ENCODE measurements at places on chromosomes 6 and 20.

GRCh38 chr6:157226026-157226625 is 97.2 kb downstream of the TMEM242 start:
- DNase-seq = no peak

- DNase-seq = no peak
These were observed 159.6 kb upstream of the RNF24 start for GRCh38 chr20:4174909-4175308.

DNA sequence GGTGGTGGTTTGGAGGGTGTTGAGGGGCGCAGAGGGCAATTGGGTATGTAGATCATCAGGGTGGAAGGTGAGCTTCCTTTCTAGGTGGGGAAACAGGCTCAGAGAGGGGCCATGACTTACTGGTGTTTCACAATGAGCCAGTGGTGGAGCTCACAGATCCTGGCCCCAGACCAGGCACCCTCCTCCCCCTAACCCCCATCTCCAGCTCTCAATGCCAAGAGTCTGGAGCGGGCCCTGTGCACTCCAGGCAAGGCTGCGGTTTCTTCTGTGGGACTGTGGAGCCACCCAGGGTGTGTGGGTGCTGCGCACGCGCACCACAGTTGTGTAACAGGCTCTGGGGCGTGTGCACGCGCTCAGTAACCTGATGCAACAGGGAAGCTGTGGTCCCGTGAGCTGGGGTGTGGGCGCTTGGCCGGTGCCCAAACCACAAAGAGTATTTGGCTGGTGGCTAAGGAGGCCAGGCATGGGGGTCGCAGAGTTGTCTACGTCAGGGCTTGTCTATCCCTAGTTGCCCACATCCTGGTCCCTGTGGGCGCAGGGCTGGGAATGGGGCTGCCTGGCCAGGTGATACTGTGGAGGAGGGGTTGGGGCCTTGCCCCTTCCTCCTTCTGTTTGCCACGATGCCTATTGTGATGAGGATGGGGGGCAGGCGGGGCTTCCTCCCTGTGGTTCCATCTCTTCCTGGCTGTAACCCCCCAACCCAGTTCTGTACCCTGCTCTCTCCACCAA is 37.5 kb upstream of the MRPS18A start:
- DNase-seq = peak; percentile 58

DNA sequence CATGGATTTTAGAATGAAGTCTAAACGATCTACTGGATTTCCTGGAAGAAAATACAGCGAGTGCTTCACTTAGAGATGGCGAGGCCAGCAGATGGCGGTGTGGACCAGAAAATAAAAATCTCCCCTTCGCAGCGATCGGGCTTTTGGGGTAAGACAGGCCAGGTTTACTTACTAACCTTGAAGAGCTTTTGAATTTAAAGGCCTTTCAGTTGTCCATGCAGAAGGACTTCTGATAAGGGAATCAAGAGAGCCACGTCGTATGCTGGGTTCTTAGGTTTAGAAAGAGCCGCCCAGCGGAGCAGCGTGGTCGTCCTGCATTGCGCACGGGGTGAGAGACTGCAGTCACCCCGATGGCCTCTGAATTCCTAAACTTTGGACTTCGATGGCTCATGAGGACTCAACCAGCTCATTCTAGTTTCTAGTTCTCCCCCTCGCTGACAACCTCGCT is 125.2 kb upstream of the RALGAPA2 start:
- DNase-seq = peak; percentile 17

- no peak for DNase-seq
These were observed 25.0 kb downstream of the SH3BGRL2 start for GRCh38 chr6:79656134-79656533.

GRCh38 chr6:98984121-98984520 is 36.4 kb upstream of the FBXL4 start:
- DNase-seq = peak; percentile 1

DNA sequence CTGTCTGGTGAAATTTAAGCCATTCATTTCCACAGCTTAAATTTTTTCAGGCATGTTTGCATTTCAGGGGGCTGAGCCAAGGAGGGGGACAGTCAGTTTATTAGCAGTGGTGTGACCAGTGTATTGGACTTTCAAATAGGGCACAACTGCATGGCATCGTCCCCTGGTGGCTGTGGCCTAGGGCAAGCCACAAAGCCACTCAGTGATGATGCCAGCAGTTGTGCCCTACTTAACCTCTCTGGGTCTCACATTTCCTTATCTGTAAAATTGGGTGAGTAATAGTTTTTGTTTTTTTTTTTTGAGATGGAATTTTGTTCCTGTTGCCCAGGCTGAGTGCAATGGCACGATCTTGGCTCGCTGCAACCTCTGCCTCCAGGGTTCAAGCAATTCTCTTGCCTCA is 48.0 kb downstream of the CDC5L start:
- DNase-seq = no peak

DNA sequence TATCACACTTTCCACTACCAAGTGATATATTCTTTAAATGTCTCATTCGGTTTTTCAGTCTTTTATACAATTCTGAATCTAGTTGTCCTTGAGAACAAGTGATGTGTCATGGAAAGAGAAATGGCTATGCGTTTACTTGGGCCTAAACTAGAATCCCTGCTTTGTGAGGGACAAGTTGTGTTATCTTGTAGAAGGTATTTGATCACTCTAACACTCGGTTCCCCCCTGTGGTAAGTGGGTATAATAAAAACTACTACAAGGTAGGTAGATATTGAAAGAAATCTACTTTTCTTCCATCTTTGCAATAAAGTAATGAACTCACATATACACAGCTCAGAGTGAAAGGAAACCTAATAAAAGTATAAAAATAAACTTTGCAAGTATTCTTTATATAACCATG is 108.9 kb downstream of the MANEA start:
- DNase-seq = no peak

DNA sequence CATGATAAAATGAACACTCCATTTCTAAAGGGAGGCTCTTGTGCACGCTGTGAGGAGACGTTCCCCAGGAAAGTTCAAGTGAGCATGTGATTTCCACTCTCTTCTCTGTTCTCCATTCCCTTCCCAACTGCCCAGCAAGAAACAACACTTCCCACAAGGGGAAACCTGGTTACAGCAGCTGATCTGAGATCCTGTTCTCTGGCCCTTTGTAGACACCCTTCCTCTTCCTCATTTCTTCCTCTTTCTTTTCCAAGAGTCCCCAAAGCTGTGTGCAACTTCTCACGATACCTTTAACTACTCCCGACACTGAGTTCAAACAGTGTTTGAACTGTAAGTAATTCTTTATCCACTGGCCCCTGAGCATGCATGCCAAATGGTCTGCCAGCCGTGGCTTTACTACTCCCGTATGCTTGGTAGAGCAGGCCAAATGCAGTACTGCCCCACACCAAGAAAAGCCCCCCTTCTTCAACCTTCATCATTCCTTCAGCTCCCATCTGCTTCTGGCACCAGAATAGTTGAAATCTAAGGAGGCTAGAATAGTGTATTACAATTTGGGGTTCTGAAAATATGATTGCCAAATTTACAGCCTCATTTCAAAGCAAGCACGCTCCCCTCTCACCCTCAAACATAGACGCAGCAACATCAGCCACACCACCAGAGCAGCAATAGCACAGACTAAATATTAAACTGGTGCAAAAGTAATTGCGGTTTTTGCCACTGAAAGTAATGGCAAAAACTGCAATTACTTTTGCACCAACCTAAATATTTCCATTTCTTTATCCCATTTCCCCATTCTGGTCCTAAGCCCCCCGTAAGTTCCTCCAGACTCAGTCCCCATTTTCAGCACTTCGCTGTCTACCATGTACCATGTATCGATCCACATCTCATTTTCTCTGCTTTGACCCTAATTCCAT is 4.3 kb downstream of the HLA-DMB start:
- no peak for DNase-seq

- no peak for DNase-seq
These were observed 579.5 kb downstream of the TFAP2B start for GRCh38 chr6:51398064-51398705.

- DNase-seq = no peak
These were observed 9.5 kb upstream of the SIRPB1 start for GRCh38 chr20:1629321-1629720.

DNA sequence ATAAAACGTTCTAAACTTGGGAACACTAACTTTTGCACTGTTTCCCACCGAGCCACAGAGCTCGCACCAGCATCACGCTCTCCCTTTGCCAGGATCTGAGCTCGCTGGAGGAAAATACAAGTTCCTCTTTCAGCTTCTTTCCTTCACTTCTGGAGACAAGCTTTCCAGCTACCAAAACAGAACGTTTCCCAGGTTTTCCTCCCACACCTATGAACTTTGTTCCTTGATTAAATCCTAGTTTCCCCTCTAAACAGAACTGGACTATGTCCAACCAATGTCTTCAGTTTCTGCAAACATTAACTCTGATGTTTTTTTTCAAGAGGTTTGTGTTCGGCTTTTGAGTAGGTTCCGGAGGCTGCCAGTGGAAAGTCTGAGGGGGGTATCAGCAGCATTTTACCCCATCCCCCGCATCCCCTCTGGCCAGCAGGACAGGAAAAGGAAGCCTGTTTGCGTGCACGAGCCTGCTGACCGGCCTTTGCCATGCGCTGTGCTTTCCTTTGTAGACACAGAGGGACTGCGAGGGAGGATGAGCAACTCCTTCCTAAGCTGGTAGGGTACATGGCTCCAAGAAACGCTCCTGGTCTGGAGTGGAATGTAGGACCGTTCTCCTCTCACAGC is 135.5 kb downstream of the LY86 start:
- DNase-seq = peak; percentile 70

GRCh38 chr20:59214606-59215547 is 51.3 kb downstream of the ZNF831 start:
- no peak for DNase-seq

GRCh38 chr6:162852840-162853577 is 125.2 kb downstream of the PACRG start:
- DNase-seq = no peak

DNA sequence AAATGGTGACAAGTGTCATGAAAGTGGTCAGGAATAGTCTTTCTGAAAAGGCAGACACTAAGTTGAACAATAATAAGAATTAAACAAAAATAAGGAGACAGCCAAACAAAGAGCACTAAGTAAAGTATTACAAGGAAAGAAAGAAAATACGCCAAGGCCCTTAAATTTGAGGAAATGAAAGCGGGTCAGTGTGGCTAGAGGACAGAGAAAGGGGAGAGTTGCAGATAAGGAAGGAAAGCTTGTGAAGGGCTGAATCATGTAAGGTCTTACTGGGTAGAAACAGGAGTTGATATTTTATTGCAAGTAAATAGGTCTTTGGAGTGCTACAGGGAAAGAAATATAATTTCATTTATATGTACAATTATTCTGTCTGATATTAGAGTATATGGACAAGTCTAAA is 732.1 kb downstream of the EPHA7 start:
- DNase-seq = no peak

GRCh38 chr20:16052456-16052855 is 520.8 kb downstream of the KIF16B start:
- DNase-seq = no peak

DNA sequence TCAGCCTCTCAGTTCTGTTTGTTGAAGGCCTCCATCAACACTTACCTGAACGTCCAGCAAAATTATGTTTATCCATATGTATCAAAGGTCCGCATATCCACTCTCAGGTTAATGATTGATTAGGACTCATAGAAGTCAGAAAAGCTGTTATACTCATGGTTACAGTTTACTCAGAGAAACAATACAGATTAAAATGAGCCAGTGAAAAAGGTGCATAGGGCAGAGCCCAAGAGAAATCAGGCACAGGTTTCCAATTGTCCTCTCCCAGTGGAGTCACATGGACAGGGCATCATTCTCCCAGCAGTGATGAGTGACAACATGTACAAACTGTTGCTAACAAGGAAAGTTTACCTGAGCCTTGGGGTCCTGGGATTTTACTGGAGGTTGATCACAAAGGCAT is 36.2 kb downstream of the THEMIS start:
- no peak for DNase-seq

DNA sequence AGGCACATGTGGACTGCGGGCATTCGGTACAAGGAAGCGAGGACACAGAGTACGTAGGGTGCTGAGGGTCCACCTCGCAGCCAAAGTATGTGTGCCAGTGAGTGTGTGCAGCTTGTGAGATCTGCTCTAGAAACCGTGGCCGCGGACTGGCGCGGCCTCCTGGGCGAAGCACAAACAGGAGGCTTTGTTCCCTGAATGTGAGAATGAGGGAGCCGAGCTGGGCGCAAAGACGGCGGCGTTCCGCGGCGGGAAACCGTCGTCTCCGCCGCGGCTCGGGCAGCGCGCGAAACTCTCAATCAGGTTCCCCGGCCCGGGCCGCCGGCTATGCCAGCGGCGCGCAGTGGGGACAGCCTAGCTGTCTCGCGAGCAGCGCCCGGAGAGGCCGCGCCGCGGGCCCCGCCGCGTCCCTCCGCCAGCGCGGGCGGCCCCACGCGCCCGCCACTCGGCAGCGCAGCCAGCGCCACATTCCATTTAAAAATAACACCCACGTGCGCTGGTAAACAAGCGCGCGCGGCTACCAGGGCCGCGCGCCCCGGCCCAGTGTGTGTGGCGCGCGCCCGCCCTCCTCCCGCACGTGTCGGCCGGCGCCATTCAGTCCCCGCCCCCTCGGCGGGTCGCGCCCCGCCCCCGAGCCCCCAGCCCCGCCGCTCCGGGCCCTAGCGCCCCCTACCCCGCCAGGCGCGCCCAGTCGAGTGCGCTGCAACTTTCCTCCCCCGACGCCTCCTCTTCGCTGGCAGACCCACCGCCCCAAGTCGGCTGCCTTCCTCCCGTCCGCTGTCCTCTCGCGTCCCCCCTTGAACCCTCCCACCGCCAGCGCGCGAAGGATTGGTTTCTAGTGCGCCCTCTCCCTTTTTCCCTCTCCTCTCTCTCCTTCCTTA is 3.0 kb upstream of the FOXO3 start:
- DNase-seq = peak; percentile 90

- DNase-seq = no peak
These were observed 75.9 kb upstream of the CST7 start for GRCh38 chr20:24873025-24873620.

- no peak for DNase-seq
These were observed 75.7 kb upstream of the BHLHE23 start for GRCh38 chr20:63082308-63082938.

All from skin of body (tissue), 3 donors.